Eye (tissue), 1 donor: ENCODE measurements at places on chromosomes 1 and 21.
A peak's percentile ranks its signal among the peaks of the same experiment; 100 is the strongest.

DNA sequence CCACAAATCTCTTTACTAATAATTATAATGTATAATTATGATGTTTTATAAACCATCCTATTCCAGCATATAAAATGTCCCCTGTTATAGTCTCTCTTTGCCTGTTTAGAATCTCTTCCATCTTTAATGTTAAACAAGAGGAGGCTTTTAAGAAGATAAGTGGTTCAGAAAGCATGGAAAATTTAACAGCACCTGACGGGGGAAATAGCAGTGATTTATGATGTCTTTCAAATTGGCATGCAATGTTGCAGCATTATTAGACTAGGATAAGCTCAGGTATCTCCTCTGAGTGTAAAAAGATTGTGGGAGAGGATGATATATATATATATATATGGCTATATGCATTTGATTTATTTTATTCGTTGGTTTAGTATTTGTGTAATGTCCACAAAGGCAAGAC lies 24.4 kb downstream of the GIPC2 start:
- no peak for DNase-seq

GRCh38 chr1:113259988-113260387 lies 130.3 kb upstream of the MAGI3 start:
- no peak for DNase-seq

DNA sequence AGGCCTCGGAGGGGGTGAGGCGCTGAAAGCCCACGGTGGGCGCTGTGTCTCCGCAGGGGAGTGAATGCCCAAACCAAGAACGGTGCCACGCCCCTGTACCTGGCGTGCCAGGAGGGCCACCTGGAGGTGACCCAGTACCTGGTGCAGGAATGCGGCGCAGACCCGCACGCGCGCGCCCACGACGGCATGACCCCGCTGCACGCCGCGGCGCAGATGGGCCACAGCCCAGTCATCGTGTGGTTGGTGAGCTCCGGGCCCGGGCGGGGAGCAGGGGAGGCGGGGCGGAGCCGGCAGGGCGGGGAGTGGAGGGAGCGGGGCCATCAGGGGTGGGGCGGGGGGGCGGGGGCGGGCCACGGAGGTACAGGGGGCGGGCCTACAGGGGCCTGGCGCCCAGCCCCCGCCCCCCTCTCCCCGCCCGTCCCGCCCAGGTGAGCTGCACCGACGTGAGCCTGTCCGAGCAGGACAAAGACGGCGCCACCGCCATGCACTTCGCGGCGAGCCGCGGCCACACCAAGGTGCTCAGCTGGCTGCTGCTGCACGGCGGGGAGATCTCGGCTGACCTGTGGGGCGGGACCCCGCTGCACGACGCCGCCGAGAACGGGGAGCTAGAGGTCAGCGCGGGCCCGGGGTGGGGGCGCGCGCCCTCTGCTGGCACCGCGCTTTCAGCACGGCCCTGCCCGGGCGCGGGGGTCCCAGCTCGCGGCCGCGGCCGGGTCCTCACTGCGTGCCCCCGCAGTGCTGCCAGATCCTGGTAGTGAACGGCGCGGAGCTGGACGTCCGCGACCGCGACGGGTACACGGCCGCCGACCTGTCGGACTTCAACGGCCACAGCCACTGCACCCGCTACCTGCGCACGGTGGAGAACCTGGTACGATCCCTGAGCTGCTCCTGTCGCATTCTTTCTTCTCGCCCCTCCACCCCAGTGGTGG lies 15.9 kb downstream of the ESPN start:
- DNase-seq: peak; percentile 71

- DNase-seq: peak; percentile 71
Observed at GRCh38 chr1:39081271-39082009, 55.3 kb downstream of the NDUFS5 start.

- peak; percentile 93 for DNase-seq
Observed at GRCh38 chr1:160085686-160086455, 4.5 kb downstream of the KCNJ9 start.
